Chondrocyte (in vitro differentiated cells): ENCODE measurements at places on chromosomes 7 and 10. TPM values are rescaled to one million over a fixed set of nuclear protein-coding genes. Genes with fewer than 3 reads are reported as not detected.
A peak's percentile ranks its signal among the peaks of the same experiment; 100 is the strongest.

- DNase-seq = no peak
- H3K36me3 ChIP-seq = peaks cover 1% of the 10 kb centered on the region
- no peak overlapping the region for H3K4me3 ChIP-seq
Observed at GRCh38 chr10:14156104-14156503, 174.6 kb downstream of the FRMD4A start.

DNA sequence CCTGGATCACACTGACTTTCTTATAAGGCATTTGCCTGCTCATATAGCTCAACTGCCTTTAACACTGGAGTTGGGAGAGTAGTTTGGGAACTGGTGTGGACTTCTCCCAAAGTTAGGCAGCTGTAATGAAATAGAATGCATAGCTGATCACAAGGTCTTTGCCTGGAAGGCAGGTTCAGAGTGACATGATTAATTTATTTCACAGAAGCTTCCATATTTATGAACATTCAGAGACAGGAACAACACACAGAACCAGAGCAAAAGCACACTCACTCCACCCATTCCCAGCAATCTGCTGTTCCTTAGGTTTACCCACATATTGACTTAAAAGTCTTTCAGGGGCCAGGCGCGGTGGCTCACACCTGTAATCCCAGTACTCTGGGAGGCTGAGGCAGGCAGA lies 234.2 kb downstream of the REEP3 start:
- DNase-seq = no peak
- H3K27me3 ChIP-seq = no peaks in the 10 kb centered on the region
- peaks cover 15% of the 10 kb centered on the region for H3K4me1 ChIP-seq
- no peak overlapping the region for H3K27ac ChIP-seq

DNA sequence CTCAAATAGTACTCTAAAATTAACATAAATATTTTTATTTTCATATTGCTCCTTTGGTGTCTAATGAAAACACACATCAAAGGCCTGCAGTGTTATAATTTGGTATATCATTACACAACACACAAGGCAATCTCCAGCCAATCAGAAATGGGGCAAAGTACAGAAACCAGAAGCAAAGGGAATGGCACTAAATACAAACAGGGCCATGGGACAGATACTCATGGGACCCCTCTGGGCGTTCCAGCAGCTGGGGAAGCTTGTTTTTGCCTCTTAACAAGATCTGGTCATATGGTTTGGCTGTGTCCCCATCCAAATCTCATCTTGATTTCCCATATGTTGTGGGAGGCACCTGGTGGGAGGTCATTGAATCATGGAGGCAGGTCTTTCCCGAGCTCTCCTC lies 551.8 kb upstream of the NRP1 start:
- no peak overlapping the region for H3K27ac ChIP-seq
- DNase-seq = no peak
- no peaks in the 10 kb centered on the region for H3K36me3 ChIP-seq
- H3K27me3 ChIP-seq = no peaks in the 10 kb centered on the region
- no peak overlapping the region for H3K4me3 ChIP-seq

DNA sequence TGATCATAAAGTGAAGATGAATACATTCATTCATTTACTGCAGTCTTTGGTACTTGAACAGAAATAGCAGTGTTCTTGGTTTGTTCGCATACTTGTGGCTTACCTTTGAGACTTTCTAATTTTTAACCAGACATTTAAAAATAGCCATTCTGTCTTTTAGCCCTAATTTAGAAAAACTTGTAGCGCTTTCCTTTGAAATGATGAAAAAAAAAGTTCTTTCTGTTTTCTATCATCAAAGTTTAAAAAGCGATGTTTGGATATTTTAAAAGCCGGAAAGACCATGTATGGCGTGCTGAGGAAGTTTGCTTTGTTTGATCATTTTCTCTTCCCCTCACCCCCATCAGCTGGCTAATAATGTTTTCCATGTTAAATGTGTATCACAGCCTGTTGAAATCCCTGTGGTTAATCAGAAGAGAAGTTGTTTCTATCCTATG lies 116.3 kb downstream of the CUX1 start:
- H3K27ac ChIP-seq = peak overlapping the region; percentile 80
- H3K4me1 ChIP-seq = peaks cover 61% of the 10 kb centered on the region
- peak overlapping the region; percentile 17 for H3K4me3 ChIP-seq
- no peak for DNase-seq

GRCh38 chr10:3775696-3776551 lies 9.1 kb downstream of the KLF6 start:
- DNase-seq = no peak
- H3K36me3 ChIP-seq = peaks cover 49% of the 10 kb centered on the region
- H3K4me3 ChIP-seq = peak overlapping the region; percentile 51
- H3K4me1 ChIP-seq = peaks cover 73% of the 10 kb centered on the region
- H3K27ac ChIP-seq = peak overlapping the region; percentile 99
- no peaks in the 10 kb centered on the region for H3K27me3 ChIP-seq

- no peaks in the 10 kb centered on the region for H3K27me3 ChIP-seq
- no peak overlapping the region for H3K4me3 ChIP-seq
- no peak overlapping the region for H3K27ac ChIP-seq
- no peak for DNase-seq
- no peaks in the 10 kb centered on the region for H3K4me1 ChIP-seq
- peaks cover 42% of the 10 kb centered on the region for H3K36me3 ChIP-seq
Observed at GRCh38 chr7:50610521-50611277, 45.5 kb upstream of the DDC start.

DNA sequence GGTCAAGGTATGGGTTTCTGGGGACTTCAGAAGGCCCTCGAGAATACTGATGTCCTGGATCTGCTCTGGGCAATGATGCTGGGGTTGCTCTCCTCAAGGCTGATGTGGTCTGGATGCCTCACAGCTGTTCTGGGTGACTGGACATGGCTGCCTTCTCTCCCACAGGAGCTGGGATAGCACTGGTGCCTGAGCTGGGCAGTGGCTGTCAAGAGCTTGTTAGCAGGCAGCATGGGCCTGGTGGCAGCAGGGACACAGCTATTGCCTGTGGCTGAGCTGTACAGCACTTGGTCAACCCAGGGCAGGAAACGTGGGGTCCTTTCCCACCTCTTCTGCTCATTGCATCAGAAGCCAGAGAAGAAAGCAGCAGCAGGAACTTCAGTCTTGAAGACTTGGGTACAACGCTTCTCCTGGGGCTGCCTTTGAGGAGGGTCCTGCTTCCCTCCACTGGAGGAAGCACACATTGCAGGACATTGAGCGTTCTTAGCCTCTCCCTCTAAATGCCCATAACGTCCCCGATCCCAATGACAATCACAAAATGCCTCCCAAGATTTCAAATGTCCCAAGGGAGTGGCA lies 13.0 kb downstream of the ADCYAP1R1 start:
- H3K27me3 ChIP-seq = peaks cover 27% of the 10 kb centered on the region
- peak; percentile 68 for DNase-seq
- no peak overlapping the region for H3K27ac ChIP-seq
- H3K4me3 ChIP-seq = no peak overlapping the region
- H3K4me1 ChIP-seq = no peaks in the 10 kb centered on the region
- H3K36me3 ChIP-seq = no peaks in the 10 kb centered on the region

- H3K4me1 ChIP-seq = peaks cover 3% of the 10 kb centered on the region
- peaks cover 9% of the 10 kb centered on the region for H3K27me3 ChIP-seq
- H3K4me3 ChIP-seq = no peak overlapping the region
- no peaks in the 10 kb centered on the region for H3K36me3 ChIP-seq
Observed at GRCh38 chr10:117398029-117398428, 22.8 kb upstream of the PDZD8 start.

DNA sequence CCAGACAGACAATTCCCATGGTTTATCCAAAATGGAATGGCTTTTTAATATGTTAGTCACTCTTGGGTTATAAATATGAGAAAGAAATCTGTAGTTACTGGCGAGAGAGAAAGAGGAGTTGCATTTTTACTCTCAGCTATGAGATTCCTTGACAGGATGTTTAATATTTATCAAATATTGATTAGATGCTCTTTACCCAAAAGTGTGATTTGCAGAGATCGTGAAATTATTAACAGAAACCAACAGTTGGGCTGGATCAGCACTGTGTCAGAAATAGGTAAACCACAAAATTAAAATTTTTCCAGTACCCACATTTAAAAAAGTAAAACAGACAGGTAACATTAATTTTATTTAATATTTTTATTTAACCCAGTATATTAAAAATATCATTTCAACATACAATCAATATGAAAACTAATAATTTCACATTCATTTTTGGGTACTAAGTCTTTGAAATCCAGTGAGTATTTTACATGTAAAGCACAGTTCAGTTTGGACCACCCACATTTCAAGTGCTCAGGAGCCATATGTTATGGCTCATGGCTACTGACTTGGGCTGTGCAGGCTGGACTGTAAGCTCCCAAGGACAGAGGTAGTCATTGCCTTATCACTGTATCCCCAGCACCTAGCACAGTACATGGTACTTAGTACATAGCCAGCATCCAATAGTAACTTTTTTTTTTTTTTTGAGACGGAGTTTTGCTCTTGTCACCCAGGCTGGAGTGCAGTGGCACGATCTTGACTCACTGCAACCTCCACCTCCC lies 42.5 kb downstream of the KLHDC10 start:
- H3K4me3 ChIP-seq = no peak overlapping the region
- no peaks in the 10 kb centered on the region for H3K4me1 ChIP-seq
- H3K36me3 ChIP-seq = peaks cover 9% of the 10 kb centered on the region
- no peak for DNase-seq
- H3K27me3 ChIP-seq = no peaks in the 10 kb centered on the region

- no peaks in the 10 kb centered on the region for H3K36me3 ChIP-seq
- H3K4me3 ChIP-seq = no peak overlapping the region
- H3K4me1 ChIP-seq = no peaks in the 10 kb centered on the region
- no peak overlapping the region for H3K27ac ChIP-seq
- DNase-seq = no peak
Observed at GRCh38 chr7:150848561-150849115, 3.7 kb upstream of the AOC1 start.

GRCh38 chr7:101536232-101536631 lies 92.9 kb downstream of the MYL10 start:
- no peak overlapping the region for H3K27ac ChIP-seq
- H3K4me1 ChIP-seq = peaks cover 32% of the 10 kb centered on the region
- H3K36me3 ChIP-seq = peaks cover 1% of the 10 kb centered on the region

DNA sequence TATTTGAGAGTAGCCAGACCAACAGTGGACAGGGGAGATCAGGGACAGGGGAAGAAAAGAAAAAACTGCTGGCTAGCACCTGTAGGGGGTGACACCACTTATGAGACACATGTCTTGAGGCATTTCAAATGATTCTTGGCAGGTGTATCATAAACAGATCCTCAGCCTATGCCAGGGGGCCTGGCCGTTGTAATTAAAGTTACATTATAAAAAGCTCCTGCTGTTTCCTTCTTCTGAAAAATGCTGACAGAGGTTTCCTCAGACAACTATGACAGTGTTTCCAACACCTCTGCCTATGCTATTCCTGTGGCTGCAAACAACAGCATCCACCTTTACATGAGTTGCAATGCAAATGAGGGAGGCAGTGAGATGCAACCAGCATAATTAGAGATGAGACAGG lies 281.0 kb upstream of the PTER start:
- no peak for DNase-seq
- H3K4me1 ChIP-seq = no peaks in the 10 kb centered on the region

GRCh38 chr10:11104772-11105675 lies 87.4 kb downstream of the CELF2 start:
- DNase-seq = no peak
- peaks cover 12% of the 10 kb centered on the region for H3K4me1 ChIP-seq
- H3K4me3 ChIP-seq = no peak overlapping the region
- peaks cover 3% of the 10 kb centered on the region for H3K36me3 ChIP-seq

DNA sequence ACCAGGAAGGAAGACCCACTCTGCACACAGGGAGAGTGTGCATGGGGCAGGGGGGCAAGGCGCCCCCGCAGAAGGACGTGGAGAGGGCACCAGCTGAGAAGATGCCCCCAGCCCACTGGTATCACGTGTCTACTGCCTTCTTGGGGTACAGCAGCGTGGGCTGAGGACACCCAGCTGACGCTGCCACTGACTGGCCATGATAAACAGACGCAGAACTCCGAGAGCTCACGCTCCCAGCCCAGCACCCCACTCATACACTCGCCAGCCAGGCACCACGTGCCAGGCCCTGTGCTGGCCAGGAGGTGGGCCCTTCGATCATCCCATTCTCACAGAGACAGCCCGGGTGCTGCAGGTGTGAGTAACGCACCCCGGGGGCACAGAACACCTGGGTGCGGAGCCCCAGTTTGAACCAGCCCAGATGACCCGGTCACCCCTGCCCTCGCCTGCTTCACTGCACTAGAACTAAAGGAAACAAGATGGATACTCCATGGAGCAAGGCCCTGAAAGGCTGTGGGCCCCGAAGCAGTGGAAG lies 199.8 kb downstream of the MAD1L1 start:
- no peaks in the 10 kb centered on the region for H3K27me3 ChIP-seq
- H3K36me3 ChIP-seq = peaks cover 16% of the 10 kb centered on the region
- no peak overlapping the region for H3K27ac ChIP-seq
- H3K4me1 ChIP-seq = peaks cover 4% of the 10 kb centered on the region
- no peak overlapping the region for H3K4me3 ChIP-seq
- no peak for DNase-seq

DNA sequence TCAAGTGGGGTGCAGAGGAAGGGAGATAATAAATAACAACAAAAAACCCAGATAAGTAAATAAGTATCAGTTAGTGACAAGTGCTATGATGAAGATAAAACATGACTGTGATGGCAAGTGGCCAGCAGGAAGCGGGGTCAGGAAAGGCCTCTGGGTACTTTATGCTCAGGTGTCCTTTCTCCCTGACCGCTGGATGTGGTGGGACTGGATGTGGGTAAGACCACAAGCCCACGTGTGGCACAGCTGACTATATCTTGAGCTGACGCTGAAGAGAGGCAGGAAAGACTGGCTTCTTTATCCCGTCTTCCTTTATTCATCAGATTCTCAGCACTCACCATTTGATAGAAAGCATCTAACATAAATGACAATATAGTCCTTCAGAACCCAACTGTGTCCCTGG lies 87.8 kb downstream of the CREB5 start:
- no peaks in the 10 kb centered on the region for H3K36me3 ChIP-seq
- no peak overlapping the region for H3K27ac ChIP-seq
- H3K27me3 ChIP-seq = no peaks in the 10 kb centered on the region
- no peaks in the 10 kb centered on the region for H3K4me1 ChIP-seq
- H3K4me3 ChIP-seq = no peak overlapping the region

GRCh38 chr7:33981226-33981625 lies 75.9 kb downstream of the BMPER start:
- peak overlapping the region; percentile 55 for H3K27ac ChIP-seq
- no peak for DNase-seq
- H3K36me3 ChIP-seq = no peaks in the 10 kb centered on the region

- H3K36me3 ChIP-seq = no peaks in the 10 kb centered on the region
- peaks cover 8% of the 10 kb centered on the region for H3K4me1 ChIP-seq
- no peaks in the 10 kb centered on the region for H3K27me3 ChIP-seq
- H3K4me3 ChIP-seq = no peak overlapping the region
- DNase-seq = no peak
- no peak overlapping the region for H3K27ac ChIP-seq
Observed at GRCh38 chr10:50387732-50388073, 136.4 kb upstream of the ASAH2 start.

GRCh38 chr7:30954914-30955313 lies 8.8 kb upstream of the GHRHR start:
- H3K27ac ChIP-seq = no peak overlapping the region
- peaks cover 3% of the 10 kb centered on the region for H3K36me3 ChIP-seq
- H3K4me1 ChIP-seq = no peaks in the 10 kb centered on the region

Gene GJD4
- not detected in 3 replicates for total RNA-seq

Gene PMPCB
- total RNA-seq = 34.1 to 46.1 TPM (median 37.1 TPM) in 3 replicates

Gene CREB3L2
- 217 to 294 TPM (median 223 TPM) in 3 replicates for total RNA-seq

Gene SNX10
- 0.56 to 1.2 TPM (median 0.62 TPM) in 3 replicates for total RNA-seq

Gene ANKRD61
- not detected in 3 replicates for total RNA-seq

Gene CCDC172
- not detected in 3 replicates for total RNA-seq

Gene CXCL12
- total RNA-seq = 22.7 to 69.4 TPM (median 65.5 TPM) in 3 replicates

Gene LAMB4
- 0.15 TPM in 1 of 3 replicates, not detected in the others for total RNA-seq
